ENCODE measurements at places on chromosomes 3 and 15.

DNA sequence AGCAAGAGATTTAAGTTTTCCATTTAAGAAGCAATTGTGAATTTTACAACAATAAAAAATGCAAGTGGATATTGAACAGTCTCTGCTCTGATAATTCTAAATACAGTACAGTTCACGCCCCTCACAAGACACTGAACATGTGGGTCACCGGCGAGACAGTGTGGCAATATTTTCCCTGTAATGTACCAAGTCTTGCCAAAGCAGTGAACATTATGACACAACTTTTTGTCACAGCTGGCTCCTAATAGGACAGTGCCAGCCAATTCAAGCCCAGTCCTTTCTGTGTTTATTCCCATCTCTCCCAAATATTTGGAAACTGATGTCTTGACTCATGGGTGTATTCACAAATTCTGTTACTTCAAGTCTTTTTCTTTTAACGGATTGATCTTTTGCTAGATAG, 62.3 kb downstream of the PPARG start:
- DNase-seq = peak; percentile 72

GRCh38 chr3:137845666-137846065, 81.6 kb downstream of the SOX14 start:
- no peak for DNase-seq

GRCh38 chr3:41216993-41217392, 17.7 kb downstream of the CTNNB1 start:
- no peak for DNase-seq

DNA sequence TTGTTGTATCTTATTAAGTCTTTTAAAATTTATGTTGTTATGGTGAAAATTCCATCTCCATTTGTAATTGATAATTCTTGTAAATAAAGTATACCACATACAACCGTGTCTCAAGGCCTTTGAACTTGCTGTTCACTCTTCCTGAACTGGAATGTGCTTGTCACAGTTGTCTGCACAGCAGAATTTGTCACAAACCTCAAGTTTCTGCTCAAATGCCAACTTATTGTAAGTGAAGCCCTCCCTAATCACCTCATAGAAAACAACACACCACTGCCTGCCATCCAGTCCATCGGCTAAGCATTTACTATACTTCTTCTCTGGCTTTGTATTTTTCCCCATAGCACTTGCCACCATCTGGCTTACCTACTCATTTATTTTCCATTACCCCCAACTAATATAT, 192.3 kb downstream of the THRB start:
- DNase-seq = no peak

- DNase-seq = no peak
Measured at GRCh38 chr15:45759936-45760335, 125.1 kb downstream of the SQOR start.

- no peak for DNase-seq
Measured at GRCh38 chr3:160665784-160666526, 11.0 kb upstream of the ARL14 start.

DNA sequence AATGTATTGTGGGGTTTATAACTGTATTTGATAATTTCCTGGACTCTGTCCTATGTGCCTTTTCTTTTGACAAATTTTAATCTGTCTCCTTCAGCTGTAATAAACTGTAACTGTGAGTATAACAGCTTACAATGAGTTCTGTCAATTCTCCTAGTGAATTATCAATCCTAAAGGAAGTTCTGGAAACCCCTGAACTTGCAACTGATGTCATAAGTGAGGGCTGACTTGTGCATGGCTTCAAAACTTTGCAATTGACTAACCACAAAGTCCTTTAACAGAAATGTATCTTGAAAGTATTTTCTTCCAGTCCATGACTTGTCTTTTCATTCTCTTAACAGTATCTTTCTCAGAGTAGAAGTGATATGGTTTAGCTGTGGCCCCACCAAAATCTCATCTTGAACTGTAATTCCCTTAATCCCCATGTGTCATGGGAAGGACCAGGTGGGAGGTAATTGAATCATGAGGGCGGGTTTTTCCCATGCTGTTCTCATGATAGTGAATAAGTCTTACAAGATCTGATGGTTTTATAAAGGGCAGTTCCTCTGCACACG, 108.3 kb downstream of the TFDP2 start:
- DNase-seq = no peak

GRCh38 chr3:171700653-171701052, 109.6 kb downstream of the PLD1 start:
- no peak for DNase-seq

DNA sequence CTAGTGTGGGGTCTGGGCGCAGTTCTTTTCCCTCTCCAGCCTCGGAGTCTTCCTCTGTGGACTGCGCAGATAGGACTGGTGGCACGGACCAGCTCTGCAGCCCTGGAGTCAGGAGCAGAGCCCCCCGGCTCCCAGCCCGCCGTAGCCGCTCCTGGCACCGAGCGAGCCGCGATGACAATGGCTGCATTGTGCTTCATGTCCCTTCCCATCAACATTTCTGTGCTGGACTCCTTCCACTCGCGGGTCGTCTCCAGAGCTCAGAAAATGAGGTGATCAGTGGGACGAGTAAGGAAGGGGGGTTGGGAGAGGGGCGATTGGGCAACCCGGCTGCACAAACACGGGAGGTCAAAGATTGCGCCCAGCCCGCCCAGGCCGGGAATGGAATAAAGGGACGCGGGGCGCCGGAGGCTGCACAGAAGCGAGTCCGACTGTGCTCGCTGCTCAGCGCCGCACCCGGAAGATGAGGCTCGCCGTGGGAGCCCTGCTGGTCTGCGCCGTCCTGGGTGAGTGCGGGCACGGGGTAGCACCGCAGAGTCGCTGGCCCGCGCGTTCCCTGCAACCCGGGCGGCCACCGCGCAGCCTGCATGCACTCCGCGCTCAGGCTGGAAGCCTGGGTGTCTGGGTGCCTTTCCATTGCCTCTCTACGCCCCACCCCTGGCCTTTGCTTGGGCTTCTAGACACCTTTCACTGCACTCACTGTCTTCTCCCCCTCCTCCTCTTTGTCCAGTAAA, at the start of gene TF:
TSS of gene TF (plus strand) at position 413 of the 731 bp plus-strand sequence. CDS start at position 461, 48 bp downstream.
- DNase-seq = no peak

DNA sequence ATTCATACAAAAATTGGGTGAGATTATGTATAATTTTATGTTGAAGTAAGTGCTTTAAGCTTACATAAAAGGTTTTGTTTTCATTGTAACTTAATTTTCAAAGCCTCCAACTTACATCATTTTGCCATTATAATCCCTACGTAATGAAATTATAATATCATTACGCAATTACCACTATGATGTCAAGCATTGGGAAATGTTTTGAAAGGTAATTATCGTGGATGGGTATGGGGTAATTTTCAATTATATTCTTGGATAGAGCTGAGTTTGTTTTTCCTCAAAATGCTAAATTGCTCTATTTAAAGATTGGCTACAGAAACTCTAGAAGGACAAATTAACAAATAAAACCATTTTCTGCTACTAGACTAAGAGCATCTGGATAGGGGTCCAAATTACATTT, 80.2 kb upstream of the FAM3D start:
- DNase-seq = no peak

- no peak for DNase-seq
Measured at GRCh38 chr15:73956743-73957135, 30.5 kb downstream of the LOXL1 start.

- no peak for DNase-seq
Measured at GRCh38 chr15:77104155-77104554, 33.2 kb upstream of the TSPAN3 start.

DNA sequence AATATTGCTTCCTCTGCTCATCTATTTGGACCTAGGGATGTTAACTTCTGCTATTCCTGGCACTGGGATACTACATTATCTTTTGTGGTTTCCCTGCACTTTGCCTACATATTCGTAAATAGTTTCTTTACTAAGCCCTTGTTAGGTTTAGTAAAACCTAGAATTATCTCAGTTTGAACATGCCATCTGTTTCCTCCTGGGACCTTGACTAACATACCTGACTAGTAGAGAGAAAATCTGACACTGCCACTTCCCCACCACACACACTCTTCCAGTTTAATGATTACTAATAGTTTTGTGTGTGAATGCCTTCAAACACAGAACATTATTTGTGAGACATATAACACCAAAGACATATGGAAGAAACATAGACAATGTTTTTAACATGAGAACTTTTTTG, 28.2 kb upstream of the SOX2 start:
- DNase-seq = no peak

DNA sequence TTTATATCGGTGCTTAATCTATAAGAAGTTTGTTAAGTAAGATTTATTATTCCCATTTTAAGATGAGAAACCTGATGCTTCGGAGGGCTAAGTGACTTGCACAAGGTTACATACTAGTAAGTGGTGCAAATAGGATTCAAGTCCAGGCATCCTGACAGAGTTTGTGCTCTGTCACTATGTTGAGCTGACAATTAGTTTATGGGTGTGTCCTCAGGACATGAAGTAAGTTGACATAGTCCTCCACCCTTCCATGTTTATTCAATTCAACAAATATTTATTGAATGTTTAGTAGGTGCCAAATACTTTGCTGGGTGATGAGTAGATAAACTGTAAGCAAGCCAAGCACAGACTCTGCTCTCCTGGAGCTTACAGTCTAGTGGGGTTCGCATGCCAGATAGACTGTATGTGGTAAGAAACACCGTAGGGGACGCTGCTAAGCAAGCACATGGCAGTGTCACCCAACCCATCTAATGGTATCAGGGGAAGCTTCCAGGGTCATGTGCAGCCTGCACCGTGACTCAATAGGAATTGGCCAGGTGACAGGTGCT, 342.7 kb upstream of the SATB1 start:
- DNase-seq = no peak

Data from right atrium auricular region (tissue), 2 donors.